Suppressor macrophage treated with lipopolysaccharide for 4 hours (primary cell): ENCODE measurements at places on chromosomes 5 and 9.

- peak; percentile 74 for DNase-seq
Measured at GRCh38 chr5:56985936-56986625, 34.2 kb upstream of the MIER3 start.

- DNase-seq: no peak
Measured at GRCh38 chr9:102950346-102950745, 44.8 kb upstream of the CYLC2 start.

DNA sequence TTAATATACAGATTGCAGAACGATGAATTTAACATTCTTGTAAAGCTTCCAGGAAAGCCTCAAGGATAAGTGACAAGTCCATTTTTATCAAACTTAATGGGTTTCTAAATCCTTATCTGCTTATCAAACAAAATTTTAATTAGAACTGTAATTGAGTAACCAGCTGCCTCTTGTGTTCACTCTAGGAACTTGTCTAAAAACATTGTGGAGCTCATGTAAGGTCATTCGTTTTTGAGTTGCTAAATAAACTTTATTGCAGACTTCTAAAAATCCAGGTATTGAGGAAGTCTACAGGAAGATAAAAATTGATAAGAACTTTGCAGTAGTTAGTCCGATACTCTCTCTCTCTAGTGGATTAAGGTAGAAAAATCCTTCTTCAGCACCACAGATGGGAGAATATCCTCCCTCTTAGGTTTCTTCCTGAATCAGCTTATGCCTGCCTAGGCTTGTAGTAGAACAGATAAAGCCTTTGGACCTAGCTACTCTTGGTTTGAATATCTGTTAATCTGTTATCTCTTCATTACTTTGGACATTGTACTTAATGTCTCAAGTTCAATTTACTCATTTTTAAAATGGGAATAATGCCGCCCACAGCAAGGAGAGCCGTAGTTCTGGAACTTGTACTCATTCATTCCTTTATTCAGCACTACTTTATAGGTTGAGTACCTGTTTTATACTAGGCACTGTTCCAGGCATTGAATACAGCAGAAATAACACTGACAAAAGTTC is 60.0 kb upstream of the DHFR start:
- no peak for DNase-seq

GRCh38 chr9:124342776-124343485 is 72.3 kb downstream of the PSMB7 start:
- no peak for DNase-seq

DNA sequence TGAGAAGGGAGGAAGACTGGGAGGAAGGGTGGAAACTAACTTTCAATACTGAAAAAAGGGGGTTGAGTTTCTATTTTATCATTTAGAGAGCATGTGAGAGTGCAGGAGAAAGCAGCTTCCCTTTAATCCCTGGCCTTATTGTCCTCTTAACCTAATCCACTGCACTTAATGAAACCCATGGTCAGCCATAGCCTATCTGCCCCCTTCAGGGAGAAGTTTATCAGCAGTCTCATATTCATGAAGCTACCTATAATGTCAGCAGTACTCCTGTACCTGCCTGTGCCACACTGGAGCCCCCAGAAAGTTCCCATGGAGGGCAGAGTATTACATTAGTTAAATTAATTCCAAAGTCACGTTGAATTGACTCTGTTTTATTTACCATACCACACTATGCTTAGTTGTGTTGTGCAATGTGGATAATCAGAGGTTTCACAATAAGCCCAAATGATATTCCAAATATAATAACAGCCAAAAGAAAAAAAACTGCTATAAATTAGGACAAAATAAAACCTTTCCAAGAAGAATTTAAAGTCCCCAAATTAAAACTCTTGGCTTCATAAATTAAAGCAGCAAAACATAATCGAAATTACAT is 62.9 kb downstream of the MUSK start:
- DNase-seq: no peak

DNA sequence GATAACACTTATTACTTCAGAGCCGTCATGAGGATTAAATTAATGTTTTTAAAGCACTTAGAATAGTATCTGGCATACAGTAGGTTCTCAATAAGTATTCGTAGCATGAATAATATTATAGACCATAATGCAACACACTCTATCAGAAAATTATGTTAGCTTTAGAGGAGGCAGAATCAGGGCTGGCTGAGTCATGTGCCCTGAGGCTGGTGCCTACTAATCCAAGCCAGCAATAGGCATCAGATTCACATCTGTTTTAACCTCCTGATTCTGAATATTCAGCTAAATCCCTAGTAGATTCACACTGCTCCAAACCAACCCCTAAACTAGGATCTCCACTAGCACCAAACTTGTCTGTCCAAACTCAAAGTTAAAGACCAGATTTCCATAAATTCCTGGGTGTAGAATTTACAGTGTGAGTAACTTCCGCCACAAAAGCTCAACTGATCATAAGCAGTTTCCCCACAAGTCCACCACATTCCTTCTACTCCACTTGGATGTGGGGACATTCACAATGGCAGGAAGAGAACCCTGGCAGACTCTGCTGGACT is 170.0 kb upstream of the DAPK1 start:
- no peak for DNase-seq

DNA sequence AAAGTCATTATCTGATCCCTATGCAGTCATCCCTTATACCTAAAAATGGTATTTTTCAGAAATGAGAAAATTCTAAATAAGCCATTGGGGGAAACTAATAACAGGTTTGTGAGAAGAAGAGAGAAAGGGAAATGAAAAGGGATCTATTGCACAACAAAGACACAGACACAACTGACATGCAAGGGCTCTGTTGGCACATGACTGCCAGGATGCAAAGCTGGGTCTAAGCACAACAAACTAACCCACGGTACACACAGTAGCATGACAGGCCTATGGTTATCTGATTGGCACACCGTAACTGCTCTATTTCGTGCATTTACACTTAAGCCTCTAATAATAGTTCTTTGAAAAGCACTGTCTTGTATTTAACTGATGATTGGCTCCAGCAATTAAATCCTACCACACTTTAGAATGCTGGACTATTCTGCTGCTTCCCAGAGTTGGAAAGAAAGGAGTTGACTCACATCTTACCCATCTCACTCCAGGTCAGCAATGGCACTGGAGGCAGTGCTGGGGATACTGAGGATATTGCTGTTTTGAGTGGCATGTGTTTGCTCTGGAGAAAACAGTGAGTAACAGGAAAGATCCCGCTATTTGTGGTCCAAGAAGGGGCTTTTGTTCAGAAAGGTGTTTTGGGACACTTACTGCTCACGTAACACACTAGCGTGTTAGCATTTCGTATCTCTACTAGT is 328.3 kb downstream of the GLIS3 start:
- peak; percentile 53 for DNase-seq

- DNase-seq: no peak
Measured at GRCh38 chr5:97388794-97389193, 205.7 kb upstream of the RIOK2 start.

- DNase-seq: no peak
Measured at GRCh38 chr9:95447660-95448420, 68.9 kb downstream of the PTCH1 start.
